ENCODE measurements at places on chromosomes 4 and X.

DNA sequence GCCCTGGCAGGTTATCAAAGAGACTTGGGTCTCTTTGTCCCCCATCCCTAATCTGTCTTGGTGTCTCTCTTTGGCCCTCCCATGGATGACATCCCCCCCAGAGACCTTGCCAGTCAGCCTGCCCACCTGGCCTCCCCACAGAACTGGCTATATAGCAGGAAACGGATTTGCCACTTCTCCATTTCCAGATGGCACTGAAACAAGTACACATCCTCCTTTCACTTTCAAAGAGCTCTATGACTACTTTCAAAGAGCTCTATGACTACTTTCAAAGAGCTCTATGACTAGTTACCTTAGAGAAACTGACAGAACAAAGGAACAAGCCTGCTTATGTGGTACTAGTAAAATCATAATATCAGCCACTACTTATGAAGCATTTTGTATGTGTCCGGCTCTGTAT is 175.3 kb downstream of the MAML3 start:
- no peak for DNase-seq

GRCh38 chr4:61274286-61274685 is 74.2 kb downstream of the ADGRL3 start:
- no peak for DNase-seq

DNA sequence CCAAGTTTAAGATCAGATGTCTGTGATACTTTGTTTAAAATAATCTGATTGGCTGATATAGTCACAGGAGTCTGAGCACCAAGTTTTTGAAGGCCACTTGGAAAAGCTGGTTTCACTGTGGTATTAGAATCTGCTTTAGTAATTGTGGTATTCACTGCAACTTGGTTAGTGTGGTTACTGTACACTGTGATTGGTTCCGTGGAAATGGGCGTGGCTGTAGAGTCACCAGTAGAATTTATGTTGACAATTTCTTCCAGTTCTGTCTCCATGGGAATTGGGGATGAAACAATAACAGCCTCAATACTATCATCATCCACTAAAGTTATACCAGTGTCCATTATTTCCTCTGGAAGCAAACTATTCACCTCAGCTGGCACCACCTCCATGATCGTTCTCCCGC is 26.2 kb downstream of the LIN54 start:
- DNase-seq, result no peak

- DNase-seq, result no peak
These were observed 325.6 kb downstream of the ARHGAP10 start for GRCh38 chr4:148057516-148057915.

- no peak for DNase-seq
These were observed 11.3 kb upstream of the RTL5 start for GRCh38 chrX:72142794-72143608.
